ENCODE measurements at places on chromosomes 7 and 10. TPM values are rescaled to one million over a fixed set of nuclear protein-coding genes. Genes with fewer than 3 reads are reported as not detected.

DNA sequence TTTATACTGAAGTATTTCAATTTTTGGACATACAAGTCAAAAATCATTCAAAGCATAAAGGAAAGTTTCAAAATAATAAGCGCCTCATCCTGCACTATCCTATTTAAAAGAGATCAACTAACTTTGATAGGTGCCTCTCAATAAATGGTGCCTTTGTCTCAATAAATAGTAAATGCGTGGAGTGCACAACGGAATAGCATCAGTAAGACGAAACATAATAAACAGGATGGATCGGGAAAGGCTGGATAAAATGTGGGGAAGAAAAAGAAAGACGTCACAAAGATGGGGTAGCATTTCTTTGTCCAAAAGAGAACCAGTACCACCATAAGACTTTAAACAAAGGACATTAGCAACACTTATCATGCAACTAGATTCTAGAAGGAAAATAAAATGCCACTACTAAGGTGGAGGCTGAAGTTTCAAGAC, 571 bp upstream of the PRKAR2B start:
- ATAC-seq, result no peak

DNA sequence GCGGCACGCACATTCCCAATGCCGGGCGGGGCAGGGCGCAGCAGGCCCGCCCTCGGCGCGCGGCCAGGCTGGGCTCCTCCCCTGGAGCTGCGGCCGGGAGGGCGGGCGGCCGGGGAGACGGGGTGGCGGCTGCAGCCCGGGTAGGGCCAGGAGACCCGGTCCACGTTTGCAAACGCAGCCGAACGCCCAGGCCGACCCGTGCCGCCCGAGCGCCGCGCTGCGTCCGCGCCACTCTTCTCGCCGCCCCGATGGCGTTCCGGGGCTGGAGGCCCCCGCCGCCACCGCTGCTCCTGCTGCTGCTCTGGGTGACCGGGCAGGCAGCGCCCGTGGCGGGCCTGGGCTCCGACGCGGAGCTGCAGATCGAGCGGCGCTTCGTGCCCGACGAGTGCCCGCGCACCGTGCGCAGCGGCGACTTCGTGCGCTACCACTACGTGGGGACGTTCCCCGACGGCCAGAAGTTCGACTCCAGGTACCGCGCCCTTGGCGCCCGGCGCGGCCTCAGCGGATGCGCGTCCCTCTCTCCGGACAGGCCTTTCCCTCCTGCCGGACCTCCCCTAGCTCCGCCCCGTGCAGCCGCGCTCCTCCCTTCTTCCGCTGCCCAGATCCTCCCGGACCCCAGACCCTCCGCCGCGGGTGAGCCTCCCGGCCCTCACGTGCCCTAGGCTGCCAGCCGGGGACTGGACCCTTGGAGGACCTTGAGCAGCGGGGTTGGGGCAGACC, at the start of gene FKBP9:
Gene FKBP9, plus strand, starts transcription at position 115 of the 720 bp plus-strand sequence. Its CDS starts 134 bp downstream, at position 249.
- peak; percentile 77 for ATAC-seq

GRCh38 chr10:30420266-30420665, 13.7 kb upstream of the MAP3K8 start:
- ATAC-seq, result no peak

Gene MEOX2
- not detected for total RNA-seq

Gene MRLN
- total RNA-seq, result 0.74 TPM

Gene CCL24
- not detected for total RNA-seq

- ATAC-seq, result no peak
Measured at GRCh38 chr7:125436220-125436619, 506.6 kb upstream of the POT1 start.

DNA sequence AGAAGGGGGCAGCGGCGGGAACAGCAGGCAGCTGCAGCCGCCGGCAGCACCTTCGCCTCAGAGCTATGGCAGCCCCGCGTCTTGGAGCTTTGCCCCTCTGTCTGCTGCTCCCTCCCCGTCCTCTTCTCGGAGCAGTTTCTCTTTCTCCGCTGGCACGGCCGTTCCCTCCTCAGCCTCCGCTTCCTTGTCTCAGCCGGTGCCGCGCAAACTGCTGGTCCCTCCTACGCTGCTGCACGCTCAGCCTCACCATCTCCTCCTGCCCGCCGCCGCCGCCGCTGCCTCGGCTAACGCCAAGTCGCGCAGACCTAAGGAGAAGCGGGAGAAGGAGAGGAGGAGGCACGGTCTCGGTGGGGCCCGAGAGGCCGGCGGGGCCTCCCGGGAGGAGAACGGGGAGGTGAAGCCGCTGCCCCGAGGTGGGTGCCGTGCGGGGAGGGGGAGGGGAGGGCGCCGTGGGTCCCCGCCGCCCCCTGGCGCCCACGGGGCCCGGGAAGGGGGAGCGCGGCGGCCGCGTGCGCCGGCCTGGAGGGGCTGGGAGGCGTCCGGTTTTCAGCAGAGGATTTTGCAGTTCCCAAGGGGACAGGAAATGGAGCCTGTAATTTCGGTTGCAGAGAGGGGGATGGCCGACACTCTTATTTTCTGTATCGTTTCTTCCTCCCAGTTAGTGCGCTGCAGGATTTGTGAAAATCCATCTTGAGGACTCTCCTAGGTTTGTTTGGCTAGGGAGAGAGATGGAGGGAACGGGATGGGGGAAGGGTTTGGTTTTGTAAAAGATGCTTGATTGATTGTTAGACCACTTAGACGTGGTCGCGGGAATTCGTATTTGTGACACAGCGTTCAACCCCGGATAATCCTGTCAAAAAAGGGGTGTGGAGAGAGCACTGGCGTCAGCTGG, 630 bp downstream of the RSBN1L start:
- ATAC-seq, result peak; percentile 60

Gene MET
- total RNA-seq, result 0.08 TPM

Gene CCDC201
- not detected for total RNA-seq

Gene ABCC2
- 2.4 TPM for total RNA-seq

Gene GPR141
- not detected for total RNA-seq

- ATAC-seq, result no peak
Measured at GRCh38 chr7:37694208-37695094, 10.9 kb downstream of the GPR141 start.

DNA sequence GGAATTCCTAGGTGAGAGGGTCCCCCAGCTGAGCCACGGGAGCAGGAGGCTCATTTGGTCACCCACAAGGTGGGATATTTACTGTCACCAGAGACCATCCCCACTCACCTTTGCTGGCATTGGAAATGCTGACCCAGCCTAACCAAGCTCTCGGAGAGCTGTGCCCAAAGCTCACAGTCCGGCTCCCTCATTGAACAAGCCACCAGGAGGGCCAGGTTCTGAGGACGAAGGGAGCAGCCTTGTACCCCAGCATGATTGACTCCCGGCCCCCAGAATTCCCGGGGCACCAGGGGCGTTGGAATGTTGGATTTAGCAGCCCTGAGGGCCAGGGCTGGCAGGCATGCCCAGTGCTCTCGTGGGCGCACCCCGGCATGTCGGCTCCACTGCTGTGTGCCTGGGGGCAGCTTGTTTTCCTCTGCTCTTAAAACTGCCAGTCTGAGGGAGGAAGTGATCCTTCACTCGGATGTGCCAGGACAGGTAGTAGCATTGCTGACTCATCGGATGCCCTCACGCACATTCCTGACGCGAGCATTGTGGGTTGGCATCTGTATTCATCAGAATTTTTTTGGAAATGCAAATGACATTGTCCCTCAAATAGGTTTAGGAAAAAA, 23.3 kb downstream of the CLIP2 start:
- ATAC-seq, result peak; percentile 65

Gene LIPK
- total RNA-seq, result not detected

Gene SPDYE16
- 0.17 TPM for total RNA-seq

DNA sequence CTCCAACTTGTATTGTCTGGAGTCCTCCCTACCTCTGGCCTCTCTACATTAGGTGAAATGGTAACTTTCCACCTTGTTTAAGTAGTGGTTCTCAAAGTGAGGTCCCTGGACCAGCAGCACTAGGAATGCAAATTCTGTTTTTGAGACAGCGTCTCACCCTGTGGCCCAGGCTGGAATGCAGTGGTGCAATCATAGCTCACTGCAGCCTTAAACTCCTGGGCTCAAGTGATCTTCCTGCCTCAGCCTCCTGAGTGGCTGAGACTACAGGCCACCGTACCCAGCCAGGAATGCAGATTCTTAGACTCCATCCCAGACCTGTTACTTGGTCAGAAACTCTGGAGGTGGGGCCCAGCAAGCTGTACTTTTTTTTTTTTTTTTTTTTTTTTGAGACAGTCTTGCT, 6.8 kb upstream of the TBL2 start:
- no peak for ATAC-seq

DNA sequence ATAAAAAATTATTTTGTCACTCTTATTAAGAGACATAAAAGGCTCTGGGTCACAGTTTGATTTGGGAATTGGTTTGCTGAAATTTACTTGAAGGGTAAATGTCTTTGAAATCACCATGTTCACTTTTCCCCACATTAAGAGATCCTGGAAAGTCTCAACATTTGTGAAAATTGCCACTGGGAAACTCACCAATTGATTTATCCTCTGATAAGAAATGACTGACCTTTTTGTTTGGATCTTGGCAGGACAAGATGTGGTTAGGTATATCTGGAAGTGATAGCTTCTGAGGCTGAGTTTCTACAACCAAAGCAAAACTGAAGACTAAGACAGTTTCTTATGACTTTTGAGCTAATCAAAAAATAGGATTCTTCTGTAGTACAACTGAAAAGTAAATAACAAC, 107.1 kb upstream of the TMEM106B start:
- no peak for ATAC-seq

Gene AKR1C2
- not detected for total RNA-seq

- peak; percentile 76 for ATAC-seq
Measured at GRCh38 chr7:69603937-69604494, 5.7 kb downstream of the AUTS2 start.

DNA sequence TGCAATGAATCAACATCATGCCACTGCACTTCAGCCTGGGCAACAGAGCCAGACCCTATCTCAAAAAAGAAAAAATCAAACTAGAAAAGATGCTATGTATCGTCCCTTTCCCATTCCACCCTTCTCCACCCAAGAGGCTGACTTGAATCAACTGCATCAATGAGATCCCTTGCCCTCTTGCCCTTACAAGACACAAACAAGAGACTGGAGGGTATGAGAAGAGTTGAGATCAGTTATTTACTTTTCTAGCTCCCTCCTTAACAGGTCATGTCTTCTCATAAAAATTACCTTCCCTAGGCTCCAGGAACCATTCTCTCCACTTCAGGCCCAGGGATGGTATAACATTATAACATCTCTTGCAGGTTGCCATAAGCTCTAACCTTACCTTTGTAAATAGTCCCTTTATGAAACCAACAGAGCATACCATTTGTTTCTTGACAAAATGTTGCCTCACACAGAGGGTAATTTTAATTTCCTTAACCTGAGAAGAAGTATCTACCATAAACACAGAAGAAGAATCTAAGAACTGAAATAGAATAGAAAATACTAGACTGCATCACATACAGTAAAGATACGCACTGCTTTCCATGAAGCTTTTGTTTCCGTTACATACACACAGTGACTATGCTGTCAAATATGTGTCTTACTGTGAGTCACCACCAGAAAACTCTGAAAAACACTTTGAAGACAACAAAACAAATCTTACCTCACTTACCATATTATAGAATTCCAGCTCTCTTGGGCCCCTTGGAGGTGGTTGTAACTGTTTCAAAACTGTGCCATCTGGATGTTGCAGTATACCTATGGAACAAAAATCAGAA, 30.5 kb downstream of the IPMK start:
- ATAC-seq, result peak; percentile 90

GRCh38 chr10:9238041-9238440, 1183.6 kb downstream of the GATA3 start:
- ATAC-seq, result no peak

DNA sequence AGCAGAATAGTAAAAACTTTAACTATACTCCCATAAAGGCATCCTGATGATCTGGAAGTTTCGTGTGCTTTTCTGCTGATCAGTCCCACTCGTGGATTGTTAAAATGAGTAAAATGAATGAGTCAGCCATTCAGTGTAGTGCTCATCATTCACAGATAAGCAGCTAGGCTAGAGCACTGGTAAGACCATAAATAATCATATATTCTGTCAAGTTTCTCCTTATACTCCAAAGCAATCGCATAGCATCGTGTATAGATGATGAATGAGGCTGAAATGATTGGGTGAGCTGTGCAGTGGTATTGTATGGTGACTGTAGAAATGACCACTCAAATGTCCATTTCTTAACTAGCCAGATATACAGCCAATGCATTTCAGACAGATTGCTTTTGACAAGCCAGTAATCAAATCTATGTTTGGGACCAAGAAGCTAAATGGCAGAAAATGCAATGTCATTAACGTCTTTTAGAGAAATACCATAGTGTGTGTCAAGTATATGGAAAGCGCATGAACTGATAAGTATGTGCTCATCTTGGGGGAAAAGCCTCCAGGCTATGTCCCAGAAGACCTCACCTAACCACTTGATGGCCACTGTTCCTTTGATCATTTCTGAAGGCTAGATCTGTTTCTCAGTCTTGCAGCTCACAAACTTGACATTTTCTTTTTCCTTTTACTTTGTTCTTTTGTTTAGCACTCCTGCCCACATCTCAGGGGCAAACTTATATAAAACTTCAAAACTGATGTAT, 227.2 kb upstream of the FAM3C start:
- ATAC-seq, result no peak

Gene EBF3
- total RNA-seq, result not detected

DNA sequence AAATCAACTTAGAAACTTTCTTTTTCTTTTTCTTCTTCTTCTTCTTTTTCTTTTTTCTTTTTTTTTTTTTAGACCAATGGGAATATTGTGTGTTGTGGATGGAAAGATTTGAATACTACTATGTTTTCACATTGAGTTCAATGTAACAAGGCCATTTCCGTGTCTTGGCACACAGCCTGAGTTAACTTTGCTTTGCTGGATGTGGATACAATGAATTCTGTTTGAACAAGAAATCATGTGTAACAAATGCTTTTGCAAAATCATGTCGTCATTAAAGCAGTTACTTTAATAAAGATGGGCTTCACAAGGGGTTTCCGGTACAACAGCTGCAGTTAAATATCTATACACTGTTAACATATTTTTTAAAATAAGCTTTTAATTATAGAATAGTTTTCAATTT, 13.5 kb upstream of the ENTPD1 start:
- no peak for ATAC-seq

- ATAC-seq, result no peak
Measured at GRCh38 chr10:122435212-122435827, 19.1 kb upstream of the ARMS2 start.

DNA sequence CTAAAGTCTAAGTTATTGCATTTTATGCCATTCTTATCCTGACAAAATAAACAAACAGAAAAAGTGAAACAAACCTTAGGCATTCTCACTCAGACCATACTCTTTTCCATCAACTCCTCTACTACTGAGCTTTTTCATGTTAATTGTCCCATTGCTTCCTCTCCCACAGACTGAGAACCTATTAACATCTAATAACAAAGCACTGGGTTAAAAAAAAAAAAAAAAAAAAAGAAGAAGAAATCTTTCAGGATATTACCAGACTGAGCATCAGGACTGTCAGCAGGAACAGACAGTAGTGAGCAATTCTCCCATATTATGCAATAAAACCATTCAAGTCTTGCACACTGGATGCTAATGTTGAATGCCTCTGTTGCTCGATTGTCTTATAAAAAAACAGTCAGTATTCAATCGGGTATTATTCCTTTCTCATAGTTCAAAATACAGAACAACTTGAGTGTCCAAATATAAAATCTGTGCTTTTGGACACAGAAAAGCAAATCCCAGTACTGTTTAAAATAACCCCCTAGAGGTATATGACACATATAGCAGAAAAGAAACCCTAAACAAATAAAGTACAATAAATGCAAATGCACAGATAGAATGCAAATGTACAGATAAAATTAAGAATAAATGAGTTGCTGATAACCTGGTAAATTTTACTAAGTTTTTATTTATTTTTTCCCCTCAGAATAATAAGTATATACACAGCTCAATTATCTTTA, 531.3 kb upstream of the LRRTM3 start:
- no peak for ATAC-seq

Gene HSPA12A
- total RNA-seq, result 1.1 TPM

GRCh38 chr7:129798616-129799349, 154.0 kb downstream of the UBE2H start:
- no peak for ATAC-seq

Measured in activated T-helper 17 cell treated with anti-CD3 and anti-CD28 coated beads, Interleukin-2, amount 50 U/mL, for 72 hours (primary cell).